C1 segment of cervical spinal cord (tissue), 14 donors: ENCODE measurements at places on chromosomes 6 and 20.
A peak's percentile ranks its signal among the peaks of the same experiment; 100 is the strongest.

GRCh38 chr6:73513496-73513854, 7.4 kb downstream of the EEF1A1 start:
- DNase-seq, result no peak

GRCh38 chr6:34745277-34746103, 11.8 kb upstream of the SNRPC start:
- DNase-seq, result no peak

GRCh38 chr6:34696189-34696738, 303 bp downstream of the ILRUN start:
- DNase-seq, result no peak

DNA sequence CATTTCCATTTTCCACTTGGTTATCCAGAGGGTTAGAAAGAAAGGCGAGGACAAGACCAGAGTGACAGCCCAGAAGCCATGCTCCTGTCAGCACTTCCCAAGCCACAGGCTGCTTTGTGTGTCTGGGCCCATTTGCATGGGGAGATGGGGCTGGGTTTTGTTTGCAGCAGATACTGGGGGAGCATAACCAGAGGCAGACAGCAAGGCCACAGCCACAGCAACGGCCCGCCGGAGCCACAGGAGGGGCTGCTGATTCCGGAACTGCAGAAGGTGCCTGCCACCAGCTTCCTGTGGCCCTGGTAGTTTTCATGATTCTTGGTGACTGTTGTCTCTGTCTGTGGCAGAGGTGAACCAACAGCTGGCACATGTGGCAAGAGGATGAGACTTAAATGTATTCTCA, 106.6 kb downstream of the DLL1 start:
- no peak for DNase-seq

DNA sequence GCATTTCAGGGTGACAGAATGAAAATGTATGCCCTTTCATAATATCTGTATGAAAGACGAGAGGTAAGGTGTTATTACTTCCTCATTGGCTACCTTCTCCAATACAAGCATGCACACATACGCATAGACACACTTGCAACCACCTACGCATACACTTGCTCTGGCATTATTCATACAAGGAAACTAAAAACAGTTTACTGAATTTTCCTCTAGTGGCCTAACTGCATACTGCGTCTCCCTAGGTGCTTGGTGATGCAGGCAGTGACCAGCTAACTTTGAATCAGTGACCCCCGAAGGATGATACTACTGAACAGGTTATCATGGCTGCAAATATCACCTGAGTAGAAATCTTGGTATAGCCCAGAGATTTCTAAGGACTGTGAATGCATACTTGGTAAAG, 593.1 kb downstream of the PKHD1 start:
- no peak for DNase-seq

DNA sequence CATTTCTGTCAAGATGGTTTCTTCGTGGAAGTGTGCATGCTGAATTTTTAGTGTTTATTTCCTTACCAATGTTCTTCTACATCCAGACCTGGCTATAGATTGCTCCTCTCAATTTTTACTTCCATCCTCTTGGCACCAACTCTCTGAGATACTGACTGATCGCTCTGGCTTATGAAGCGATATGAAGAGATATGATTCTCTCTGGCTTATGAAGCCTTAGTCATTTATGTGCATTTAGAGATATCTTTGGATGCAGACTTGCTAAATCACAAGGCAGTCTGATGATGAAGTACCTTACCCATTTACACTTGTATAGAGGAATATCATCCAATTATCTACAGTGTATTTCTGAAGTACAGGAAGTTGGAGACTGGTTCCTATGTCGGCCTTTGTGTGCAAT, 295.4 kb upstream of the STXBP5 start:
- DNase-seq, result no peak

GRCh38 chr6:100549406-100550167, 84.9 kb upstream of the SIM1 start:
- DNase-seq, result no peak

DNA sequence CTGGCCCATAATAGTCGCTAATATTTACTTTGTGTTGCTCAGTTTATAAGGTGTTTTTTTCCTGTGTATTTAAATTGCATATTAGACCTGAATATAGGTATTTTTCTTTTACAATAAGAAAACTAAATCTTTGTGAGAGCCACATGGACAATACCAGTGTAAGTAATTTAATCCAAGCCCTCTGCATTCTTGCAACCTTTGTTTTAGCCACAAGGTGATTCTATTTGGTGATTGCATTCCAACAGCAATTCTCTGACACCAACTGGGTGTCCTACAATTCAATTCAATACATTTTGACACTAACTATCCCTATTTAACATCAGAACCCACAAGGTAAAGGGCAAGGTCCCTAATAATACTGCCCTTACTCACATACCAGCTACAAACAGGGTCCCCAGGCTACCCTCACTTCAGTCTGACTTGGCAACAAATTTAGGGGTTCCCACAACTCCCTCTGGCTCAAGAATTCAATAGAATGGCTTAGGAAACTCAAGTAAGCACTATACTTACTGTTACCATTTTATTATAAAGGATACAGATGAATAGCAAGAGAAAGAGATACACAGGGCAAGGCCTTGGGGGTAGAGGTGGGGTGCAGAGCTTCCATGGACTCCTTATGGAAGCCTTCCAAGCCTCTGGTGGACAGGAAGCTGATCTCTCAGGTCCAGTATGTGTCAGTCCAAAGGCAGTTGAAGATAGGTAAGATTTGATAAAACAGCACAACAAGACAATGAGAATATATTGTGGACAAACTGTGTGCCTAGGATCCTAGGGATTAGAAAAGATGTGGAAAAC, 169.3 kb downstream of the CD83 start:
- DNase-seq, result no peak

DNA sequence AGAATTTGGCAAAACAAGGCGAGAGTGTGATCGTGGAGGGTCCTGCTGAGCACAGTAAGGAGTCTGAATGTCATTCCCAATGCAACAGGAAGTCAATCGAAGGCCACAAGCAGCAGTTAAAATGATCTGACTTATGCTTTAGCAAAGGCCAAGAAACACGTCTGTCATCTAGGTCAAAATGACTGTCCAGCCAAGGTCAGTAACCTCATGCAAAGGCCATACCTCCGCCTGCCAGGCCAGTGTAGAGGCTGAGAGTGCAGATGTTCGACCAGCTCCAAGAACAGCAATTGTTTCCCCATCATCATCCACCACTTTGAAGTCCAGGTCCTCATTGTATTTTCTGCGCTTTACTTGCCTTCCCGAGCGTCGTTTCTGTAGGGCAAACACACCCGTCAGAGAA, 105.6 kb downstream of the CHD6 start:
- no peak for DNase-seq

- DNase-seq, result no peak
Measured at GRCh38 chr20:64188682-64189529, 24.7 kb downstream of the MYT1 start.

- DNase-seq, result no peak
Measured at GRCh38 chr6:43879722-43880121, 109.7 kb downstream of the VEGFA start.

- DNase-seq, result peak; percentile 53
Measured at GRCh38 chr6:30730601-30731435, 10.7 kb downstream of the TUBB start.

GRCh38 chr20:53592992-53593465, 610 bp downstream of the ZNF217 start:
- peak; percentile 32 for DNase-seq

GRCh38 chr6:33391922-33392594, 435 bp downstream of the KIFC1 start:
- no peak for DNase-seq

- no peak for DNase-seq
Measured at GRCh38 chr6:2982426-2983117, 11.2 kb upstream of the SERPINB6 start.

- DNase-seq, result no peak
Measured at GRCh38 chr6:158714706-158715105, 64.9 kb downstream of the SYTL3 start.
